Sigmoid colon (tissue), 7 donors: ENCODE measurements at places on chromosomes 1 and 21. TPM values are rescaled to one million over a fixed set of nuclear protein-coding genes. Genes with fewer than 3 reads are reported as not detected.

Gene LCE1B
- not detected for total RNA-seq

Gene TPTE
- total RNA-seq: not detected

Gene AMY1C
- not detected for total RNA-seq

Gene CFAP45
- 0.81 TPM for total RNA-seq

Gene FBLIM1
- 28.1 TPM for total RNA-seq

Gene XCL2
- total RNA-seq: not detected

DNA sequence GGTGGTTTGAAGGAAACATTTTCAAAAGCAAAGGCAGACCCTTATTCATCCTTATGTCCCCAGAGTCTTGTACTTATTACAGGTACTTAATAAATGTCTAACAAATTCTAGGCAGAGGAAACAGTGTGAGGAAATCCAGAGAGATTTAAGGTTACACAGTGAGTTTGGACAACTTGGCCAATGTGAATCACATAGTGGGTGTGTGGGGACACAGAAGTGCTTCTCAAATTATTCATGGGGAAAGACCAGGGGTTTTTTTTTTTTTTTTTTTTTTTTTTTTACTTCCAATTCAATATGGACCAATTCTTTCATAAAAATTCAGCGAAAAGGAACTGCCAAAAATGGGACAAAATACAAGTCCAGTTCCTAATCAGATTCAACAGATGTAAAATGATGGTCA, 15.1 kb downstream of the GNG12 start:
- peaks cover 34% of the 10 kb centered on the region for H3K4me1 ChIP-seq
- no peak overlapping the region for H3K4me3 ChIP-seq
- H3K27me3 ChIP-seq: no peaks in the 10 kb centered on the region
- DNase-seq: no peak
- H3K36me3 ChIP-seq: no peaks in the 10 kb centered on the region
- H3K27ac ChIP-seq: no peak overlapping the region

- no peaks in the 10 kb centered on the region for H3K36me3 ChIP-seq
- no peak for DNase-seq
- H3K27me3 ChIP-seq: peaks cover 4% of the 10 kb centered on the region
- no peaks in the 10 kb centered on the region for H3K4me1 ChIP-seq
Measured at GRCh38 chr1:39926343-39926793, 24.7 kb upstream of the MYCL start.

GRCh38 chr1:178486100-178487069, 10.4 kb downstream of the CLEC20A start:
- H3K4me1 ChIP-seq: peaks cover 10% of the 10 kb centered on the region
- no peaks in the 10 kb centered on the region for H3K36me3 ChIP-seq
- H3K4me3 ChIP-seq: peak overlapping the region; percentile 39
- H3K27me3 ChIP-seq: peaks cover 12% of the 10 kb centered on the region

DNA sequence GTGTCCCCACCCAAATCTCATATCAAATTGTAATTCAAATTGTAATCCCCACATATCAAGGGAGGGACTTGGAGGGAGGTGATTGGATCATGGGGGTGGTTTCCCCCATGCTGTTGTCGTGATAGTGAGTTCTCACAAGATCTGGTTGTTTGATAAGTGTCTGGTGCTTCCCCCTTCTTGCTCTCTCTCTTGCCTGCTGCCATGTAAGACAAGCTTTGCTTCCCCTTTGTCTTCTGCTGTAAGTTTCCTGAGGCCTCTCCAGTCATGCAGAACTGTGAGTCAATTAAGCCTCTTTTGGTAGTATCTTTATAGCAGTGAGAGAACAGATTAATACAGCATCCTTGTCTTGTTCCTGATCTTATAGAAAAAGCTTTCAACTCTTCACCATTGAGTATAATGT, 6.5 kb upstream of the LRRC39 start:
- H3K4me3 ChIP-seq: no peak overlapping the region
- H3K36me3 ChIP-seq: no peaks in the 10 kb centered on the region
- H3K27me3 ChIP-seq: no peaks in the 10 kb centered on the region
- H3K4me1 ChIP-seq: peaks cover 15% of the 10 kb centered on the region

- no peak overlapping the region for H3K4me3 ChIP-seq
- H3K4me1 ChIP-seq: peaks cover 5% of the 10 kb centered on the region
- peaks cover 3% of the 10 kb centered on the region for H3K36me3 ChIP-seq
- H3K27ac ChIP-seq: no peak overlapping the region
- no peaks in the 10 kb centered on the region for H3K27me3 ChIP-seq
Measured at GRCh38 chr1:39539252-39539790, 37.3 kb downstream of the PABPC4 start.
